ENCODE measurements at places on chromosomes 2 and 18.
A peak's percentile ranks its signal among the peaks of the same experiment; 100 is the strongest.

DNA sequence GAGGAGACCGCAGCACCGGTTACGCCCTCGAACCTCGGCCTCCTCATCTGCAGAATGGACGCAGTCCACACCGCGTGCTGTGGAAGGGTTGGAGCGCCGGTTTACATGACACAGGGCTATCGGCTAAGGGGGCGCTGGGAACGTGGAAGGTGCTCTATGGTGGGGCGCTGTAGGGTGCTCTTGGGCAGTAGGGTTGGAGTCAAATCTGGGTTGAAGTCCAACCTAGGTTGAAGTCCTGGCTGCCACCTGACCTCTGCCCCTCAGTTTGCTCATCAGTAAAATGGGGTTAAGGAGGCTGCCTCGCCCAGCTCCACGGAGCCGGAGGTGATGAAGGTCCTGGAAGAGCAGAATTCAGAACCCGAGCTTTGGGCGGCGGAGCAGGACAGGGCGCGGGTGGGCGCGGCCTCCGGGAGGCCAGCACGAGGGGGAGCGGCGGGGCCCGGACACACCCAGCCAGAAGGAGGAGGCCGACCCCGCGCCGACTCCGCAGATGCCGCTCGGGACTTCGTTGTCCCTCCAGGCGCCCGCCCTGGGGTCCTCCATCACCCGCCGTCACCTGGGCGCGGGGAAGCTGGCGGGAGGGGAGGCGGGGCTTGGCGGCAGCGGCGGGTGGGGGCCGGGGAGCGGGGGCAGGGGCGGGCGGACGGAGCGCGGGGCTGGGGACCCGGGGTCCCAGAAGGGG lies 558 bp upstream of the GAREM2 start:
- DNase-seq = no peak

DNA sequence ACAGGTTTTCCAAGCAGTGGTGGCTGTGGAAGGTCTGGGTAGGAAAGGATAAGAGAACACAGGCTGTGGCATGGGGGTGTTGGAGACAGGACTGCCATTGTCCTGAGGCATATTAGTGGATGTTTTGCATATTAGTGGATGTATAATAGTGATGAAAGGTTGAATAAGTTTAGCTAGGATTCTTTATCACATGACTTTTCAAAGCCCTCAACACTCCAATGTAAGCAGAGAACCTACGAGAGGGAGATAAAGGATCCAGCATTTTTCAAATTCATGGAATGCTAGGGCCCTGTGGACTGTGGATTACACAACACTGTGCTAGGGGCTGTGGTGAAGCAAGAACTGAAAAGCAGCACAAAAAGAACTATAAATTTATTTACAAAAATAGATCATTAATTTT lies 63.2 kb downstream of the POLE4 start:
- DNase-seq = no peak

DNA sequence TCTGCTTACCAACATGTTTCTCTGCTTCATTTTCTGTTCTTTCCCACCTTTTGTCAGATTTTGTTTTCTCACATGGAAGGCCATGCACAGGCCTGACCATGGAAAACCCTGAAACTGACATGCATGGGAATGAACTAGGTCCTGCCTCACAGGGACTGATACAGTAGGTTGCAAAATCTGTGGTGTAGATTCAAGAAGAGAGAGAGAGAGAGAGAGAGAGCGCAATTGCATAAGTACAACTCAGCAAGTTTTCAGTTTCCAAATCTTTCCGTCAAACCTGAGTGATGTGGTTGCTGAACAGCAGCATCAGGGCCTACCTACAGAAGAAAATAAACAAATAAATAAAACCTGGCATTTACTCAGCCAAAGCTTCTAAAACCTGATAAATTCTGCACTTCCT lies 87.5 kb upstream of the RNF152 start:
- DNase-seq = no peak

DNA sequence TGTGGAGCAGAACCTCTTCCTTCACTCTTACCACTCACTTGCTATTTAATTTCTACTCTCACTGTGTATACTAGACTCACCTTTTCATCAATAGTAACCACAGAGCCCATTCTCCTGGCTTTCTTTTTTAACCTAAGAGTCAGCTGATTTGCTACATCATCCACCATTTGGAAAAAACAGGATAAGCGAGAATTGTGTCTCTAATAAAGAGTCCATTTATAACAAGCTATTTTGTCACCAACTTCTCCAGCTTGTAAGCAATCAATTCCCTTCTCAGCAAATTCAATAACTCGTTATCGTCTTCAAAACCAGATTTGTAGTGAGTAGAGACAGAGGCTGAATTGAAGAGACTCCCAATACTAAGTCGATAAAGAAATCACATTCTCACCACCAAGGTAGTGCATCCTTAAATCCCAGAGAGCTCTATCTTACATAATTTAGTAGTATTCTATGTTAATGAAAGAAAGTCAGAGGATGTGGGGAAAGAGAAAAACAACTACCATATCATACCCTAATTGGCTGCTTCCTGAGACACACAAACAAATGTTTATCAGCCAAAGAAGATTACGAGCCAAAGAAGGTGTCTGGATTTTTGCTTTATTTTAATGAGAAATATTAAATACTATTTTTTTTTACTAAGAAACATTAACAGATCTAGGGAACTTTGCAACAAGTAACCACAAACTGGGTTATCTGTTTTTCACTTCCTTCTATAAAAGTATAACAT lies 52.5 kb upstream of the SPTBN1 start:
- no peak for DNase-seq

GRCh38 chr2:144546933-144547332 lies 27.0 kb upstream of the ZEB2 start:
- DNase-seq = no peak

- DNase-seq = no peak
These were observed 117.6 kb upstream of the ANKRD30BL start for GRCh38 chr2:132279344-132279743.

DNA sequence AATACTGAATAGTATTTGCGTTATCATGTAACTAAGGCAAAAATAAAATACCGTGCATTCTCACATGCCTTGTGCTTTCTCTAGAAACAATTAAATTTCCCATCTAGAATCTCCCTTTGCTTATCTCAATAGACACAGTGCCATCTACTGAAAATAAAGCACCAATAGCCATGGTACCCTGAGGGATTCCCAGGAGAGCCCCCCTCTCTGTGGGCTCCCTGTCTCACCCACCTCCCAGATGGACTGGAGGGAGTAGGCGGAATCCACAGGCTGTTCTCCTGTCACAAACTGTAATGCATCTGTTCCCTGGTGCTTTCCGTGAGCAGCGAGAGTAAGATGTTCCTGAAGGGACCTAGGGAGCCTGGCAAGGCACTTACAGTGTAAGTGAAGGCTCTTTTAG lies 112.4 kb upstream of the UPP2 start:
- no peak for DNase-seq

- DNase-seq = no peak
These were observed 38.8 kb downstream of the AOX1 start for GRCh38 chr2:200624658-200625057.

DNA sequence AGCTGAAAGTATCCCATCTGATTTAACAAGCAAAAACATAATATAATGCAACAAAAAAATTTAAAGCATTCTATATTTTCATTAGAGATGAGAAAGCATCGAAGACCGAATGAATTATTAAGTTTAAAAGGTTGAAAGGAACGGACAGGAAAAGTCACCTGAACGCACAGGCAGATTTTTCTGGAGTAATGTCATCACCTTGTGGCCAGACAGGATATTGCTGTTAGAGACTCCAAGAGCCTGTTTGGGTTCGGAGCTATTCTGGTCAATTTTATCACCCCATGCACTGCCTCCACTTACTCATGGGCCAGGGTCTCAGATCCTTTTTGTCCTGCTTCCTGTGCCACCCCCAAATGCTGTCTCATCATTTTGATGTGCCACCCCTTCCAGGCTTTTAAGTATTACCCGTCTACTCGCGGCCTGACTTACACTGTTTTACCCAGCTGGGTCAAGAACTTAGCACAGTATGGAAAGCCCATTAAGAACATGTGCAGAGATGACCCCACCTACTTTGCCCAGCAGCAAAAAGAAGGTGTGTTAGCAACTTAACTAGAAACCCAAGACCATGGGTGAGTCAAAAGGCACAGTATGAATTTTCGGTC lies 27.3 kb downstream of the GKN2 start:
- peak; percentile 61 for DNase-seq

DNA sequence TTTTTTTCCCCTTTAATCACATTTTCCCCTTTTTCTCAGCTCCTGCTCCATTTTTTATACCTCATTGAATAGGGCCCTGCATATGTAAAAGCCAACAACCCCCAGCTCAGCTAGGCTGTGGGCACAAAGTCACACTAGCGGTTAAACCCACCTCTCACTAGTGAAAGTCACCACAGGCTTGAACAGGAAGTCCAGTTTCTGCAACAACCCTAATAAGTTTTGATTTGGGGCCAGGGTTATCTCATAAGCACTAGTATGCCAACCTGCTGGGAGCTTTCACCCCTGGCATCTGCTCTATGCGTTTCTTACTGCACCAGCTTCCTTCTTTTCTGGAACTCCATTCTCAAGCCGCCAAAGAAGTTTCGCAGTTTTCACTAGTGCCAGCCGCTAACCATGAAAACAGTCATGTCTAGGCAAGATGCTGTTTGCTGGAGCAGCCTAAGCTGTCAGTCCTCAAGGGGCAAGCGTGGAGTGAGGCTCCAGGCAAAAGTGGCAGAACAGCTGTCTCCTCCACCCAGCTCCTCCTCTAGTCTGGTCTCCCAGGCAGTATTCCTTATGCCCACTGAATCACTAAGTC lies 197.0 kb upstream of the MEIS1 start:
- DNase-seq = no peak

GRCh38 chr2:67036444-67036843 lies 360.7 kb upstream of the ETAA1 start:
- DNase-seq = no peak

- no peak for DNase-seq
These were observed 338.1 kb downstream of the CTNNA2 start for GRCh38 chr2:79850912-79851311.

GRCh38 chr2:168427451-168427850 lies 28.6 kb upstream of the CERS6 start:
- DNase-seq = no peak
